ENCODE measurements at places on chromosomes 11 and 22.

- DNase-seq, result peak; percentile 54
These were observed 1.1 kb downstream of the CSTF3 start for GRCh38 chr11:33160136-33160535.

GRCh38 chr11:78973876-78974275 is 399.2 kb upstream of the NARS2 start:
- no peak for DNase-seq

- DNase-seq, result no peak
These were observed 3.3 kb upstream of the TRIM29 start for GRCh38 chr11:120141113-120141767.

GRCh38 chr22:40534379-40535188 is 101.9 kb downstream of the MRTFA start:
- peak; percentile 81 for DNase-seq

DNA sequence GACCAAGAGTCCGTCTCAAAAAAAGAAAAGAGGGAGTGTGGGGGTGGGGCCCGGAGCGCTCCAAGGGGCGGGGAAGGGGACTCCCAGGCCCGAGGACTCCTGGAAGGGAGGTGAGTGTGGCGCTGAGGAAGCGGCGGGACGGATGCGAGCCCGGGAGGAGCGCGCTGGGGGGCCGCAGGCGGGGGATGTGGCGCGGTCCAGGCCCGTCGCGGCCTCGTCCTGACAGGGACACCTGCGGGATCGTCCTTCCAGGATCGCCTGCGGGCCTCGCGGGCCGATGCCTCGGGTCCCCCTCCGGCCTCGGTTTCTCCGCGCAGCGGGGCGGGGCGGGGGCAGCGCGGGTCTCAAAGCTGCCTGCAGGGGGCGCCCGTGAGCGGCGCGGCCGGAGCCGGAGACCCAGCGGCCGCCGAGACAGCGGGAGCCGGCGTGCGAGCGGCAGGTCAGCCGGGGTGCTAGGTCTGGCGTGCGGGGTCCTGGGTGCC is 3.8 kb upstream of the ADORA2A start:
- DNase-seq, result peak; percentile 52

- DNase-seq, result no peak
These were observed 44.1 kb upstream of the CHRM4 start for GRCh38 chr11:46435679-46436078.

DNA sequence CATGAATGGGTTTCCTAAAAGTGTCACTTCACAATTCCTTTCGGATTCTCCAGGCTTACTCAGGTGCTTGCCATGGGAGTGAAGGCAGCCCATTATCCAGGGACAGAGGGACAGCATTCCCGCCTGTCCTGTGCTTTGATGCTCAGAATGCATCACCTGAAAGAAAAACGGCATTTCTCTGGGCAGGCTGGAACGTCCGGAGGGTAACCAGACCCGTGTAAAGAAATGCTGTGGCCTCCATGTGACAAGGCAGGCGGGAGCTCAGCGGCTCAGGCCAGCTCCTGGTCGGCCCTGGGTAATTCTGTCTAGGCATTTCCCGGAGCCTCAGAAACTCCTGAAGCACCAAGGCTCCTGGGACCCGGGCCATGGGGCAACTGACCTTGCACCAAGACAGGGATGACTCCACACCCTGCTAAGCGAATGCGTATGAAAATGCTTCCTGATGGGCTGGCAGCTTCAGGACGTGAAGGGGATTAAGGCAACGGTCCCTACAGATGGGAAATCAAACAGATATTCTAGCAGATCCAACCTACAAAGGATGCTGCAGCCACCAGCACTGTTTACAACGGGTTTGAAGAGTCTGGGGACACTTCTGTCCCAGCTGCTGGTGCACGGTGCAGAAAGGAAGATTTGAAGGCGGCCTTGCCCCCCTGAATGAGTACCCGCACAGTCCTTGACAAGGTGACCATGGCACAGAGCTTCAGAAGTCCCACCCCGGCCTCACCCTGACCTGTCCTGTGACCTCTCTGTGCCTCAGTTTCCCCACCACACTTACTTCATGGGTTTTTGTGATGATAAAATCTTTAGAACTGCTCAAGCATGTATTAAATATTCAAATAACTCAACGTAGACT is 13.6 kb upstream of the FGF3 start:
- DNase-seq, result no peak

DNA sequence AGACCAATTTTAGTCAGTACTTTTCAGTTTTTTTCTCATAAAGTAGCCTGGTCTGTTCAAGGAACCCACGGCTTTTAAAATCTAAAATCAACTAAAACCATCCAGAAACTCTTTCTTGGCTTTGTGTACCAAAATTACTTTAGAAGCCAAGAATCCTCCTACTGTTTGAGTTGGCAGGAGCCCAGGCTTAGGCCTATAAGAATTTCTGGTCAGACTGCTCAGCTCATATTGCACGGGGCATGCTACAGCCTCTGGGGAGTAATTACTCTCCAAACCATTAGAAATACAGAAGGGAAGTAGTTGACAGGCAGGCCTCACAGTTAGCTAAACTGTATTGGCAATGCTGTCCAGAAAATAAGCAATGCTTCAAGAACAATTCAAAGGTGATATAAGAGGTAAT is 1862.9 kb upstream of the RAG2 start:
- no peak for DNase-seq

- DNase-seq, result peak; percentile 62
These were observed 24.8 kb upstream of the TTC12 start for GRCh38 chr11:113289431-113290187.
